Stomach (tissue), 19 donors: ENCODE measurements at places on chromosomes 4 and X. TPM values are rescaled to one million over a fixed set of nuclear protein-coding genes. Genes with fewer than 3 reads are reported as not detected.

PASD1 gene
- not detected for total RNA-seq

ZNF630 gene
- 6.1 TPM for total RNA-seq

CEP44 gene
- total RNA-seq, result 8.2 TPM

ANOS1 gene
- total RNA-seq, result not detected

GRCh38 chr4:156654410-156654809, 317.2 kb downstream of the PDGFC start:
- no peak for DNase-seq

DNA sequence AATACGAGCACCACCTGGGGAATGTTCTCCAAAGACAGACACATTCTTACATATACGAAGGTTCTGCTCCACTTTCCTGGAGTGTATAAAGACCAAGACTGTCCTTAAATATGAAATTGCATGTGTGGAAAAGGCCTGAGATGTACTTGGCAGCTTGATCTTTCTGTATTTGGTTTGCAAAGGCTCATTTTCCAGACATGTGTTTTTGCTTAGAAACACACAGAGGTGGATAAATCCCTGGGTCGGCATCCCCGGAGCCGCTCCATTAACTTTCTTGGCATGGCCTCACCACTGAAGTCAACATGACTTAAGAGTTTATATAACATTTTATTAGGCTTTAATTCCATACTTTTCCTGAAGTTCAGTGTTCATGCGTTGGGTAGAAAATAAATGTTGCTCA, 239.4 kb downstream of the LDB2 start:
- peak; percentile 65 for DNase-seq

- no peak for DNase-seq
These were observed 58.7 kb downstream of the SCFD2 start for GRCh38 chr4:53307210-53307609.

GRCh38 chr4:103499094-103499493, 220.7 kb downstream of the TACR3 start:
- no peak for DNase-seq

DNA sequence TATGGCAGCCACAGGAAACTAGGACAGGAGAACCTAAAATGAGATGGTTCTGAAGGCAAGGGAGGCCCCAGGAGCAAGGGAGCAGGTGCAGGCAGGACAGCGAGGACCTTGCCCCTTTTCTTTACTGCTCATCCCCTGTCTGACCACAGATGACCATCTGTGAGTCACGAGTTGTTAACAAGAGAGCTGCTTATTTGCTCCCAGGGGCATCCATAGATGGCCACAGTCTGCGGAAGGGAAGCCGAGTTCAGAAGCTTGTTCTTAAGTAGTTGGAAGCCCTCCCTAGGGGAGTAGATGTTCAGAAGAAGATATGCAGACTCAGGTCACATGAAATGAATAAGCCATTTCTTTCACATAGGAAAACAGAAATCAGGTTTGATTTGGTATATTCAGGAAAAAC, 69.4 kb downstream of the EVC2 start:
- DNase-seq, result no peak
